ENCODE measurements at places on chromosomes 3 and 15.

GRCh38 chr15:38705436-38706219 lies 141.0 kb upstream of the RASGRP1 start:
- DNase-seq, result no peak

DNA sequence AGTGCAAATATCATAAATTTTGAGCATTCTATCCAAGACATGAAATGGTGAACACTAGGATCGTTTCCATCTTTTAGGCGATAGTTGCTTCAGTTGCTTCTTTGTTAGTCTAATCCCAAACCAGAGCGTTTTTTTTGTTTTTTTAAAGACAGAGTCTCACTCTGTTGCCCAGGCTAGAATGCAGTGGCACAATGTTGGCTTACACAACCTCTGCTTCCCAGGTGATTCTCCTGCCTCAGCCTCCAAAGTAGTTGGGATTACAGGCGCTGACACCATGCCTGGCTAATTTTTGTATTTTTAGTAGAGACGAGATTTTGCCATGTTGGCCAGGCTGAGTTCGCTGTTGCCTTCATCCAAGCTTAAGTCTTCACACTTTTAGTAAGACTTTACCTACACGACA lies 265.3 kb downstream of the SHQ1 start:
- no peak for DNase-seq

DNA sequence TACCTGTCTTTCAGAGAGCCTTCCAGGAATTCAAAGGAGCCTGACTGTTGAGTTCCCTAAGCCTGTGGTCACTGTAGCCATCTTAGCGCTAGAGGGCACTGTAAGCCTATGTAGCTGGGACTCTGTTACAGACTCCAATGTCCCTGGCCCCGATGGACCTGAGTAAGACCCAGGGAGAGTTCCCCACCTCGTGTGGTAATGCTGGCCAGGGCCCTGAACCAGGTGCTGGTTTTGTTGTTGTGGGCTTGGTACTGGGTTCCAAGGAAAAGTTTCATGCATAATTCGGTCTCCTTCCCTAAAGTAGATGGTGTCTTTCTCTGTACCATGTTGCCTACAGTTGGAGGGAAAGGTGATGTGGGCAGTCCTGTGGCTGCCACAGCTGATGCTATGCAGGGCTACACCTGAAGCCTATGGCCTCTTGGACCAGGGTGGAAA lies 32.4 kb downstream of the CDAN1 start:
- DNase-seq, result peak; percentile 31

DNA sequence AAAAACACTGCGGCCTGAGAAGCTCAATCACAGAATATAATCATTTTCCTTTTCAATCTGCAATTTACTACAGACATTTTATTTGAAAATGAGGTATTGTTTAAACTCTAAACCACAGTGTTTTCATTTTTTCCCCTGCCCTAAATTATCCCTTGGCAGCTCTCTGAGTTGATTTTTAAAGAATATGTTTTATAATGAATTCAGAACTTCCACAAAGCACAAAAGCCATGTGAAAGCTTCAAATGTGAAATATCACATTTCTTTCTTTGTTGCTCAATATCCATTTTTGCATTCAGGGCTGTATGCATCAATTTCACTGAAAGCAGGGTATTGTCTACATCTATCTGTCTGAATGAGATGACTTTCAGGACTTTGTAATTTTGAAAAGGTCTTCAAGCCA lies 813.6 kb upstream of the ALCAM start:
- no peak for DNase-seq

GRCh38 chr3:100044369-100044768 lies 69.9 kb downstream of the FILIP1L start:
- DNase-seq, result no peak

GRCh38 chr3:27358372-27358771 lies 10.8 kb downstream of the NEK10 start:
- DNase-seq, result no peak

DNA sequence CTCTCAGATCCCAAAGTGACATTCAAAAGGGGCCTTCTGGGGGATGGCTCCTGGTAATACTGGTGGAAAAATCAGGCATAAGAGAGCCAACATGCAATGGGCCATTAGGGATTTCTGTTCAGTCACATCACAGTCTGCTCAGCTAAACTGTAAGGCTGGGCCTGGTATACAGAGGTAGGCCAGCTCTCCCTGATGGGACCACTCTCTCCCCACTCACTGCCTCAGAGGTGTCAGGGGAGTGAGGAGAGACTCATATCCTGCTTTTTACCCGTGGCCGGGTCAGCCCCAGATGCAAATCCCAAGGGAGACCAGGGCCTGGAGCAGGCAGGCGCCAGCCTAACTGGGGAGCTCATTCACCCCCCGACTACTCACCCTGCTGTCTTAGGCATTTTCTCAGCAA lies 48.1 kb upstream of the TPM1 start:
- DNase-seq, result no peak

GRCh38 chr15:70357453-70357852 lies 259.7 kb upstream of the TLE3 start:
- no peak for DNase-seq

GRCh38 chr15:40854161-40854560 lies 10.3 kb downstream of the SPINT1 start:
- DNase-seq, result no peak

DNA sequence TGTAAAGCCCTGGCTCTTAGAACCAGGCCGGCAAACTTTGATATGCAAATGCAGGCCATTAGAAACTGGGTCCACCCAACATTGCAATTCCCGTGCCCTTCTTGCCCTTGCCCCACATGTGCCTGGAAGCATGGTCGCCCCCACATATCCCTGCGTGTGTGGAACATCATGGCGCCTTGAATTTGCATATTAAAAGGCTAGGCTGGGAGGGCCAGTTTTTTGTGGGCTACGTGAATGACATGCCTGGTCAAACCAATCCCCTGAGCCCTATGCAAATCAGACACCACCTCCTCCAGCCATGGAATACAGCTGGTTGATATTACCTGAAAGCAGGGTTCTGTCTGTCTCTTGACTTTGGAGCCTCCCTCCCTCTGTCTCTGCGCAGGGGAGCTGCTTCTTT lies 58.7 kb upstream of the ARHGEF26 start:
- DNase-seq, result no peak

DNA sequence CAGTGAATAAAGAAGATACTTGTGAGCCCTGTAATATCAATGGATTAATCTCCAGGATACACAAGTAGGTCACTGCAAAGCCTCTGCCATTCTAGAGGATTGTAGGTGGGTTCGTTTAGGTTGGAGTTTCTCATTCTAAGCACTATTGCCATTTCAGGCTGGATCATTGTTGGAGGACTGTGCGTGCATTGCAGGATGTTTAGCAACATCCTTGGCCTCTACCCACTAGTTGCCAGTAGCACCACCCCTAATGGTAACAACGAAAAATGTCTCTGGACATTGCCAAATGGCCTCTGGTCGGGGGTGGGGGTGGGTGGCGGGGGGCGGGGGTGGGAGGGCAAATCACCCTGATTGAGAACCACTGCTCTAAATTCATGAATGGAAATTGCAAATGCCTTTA lies 4.9 kb upstream of the IFT57 start:
- DNase-seq, result no peak

DNA sequence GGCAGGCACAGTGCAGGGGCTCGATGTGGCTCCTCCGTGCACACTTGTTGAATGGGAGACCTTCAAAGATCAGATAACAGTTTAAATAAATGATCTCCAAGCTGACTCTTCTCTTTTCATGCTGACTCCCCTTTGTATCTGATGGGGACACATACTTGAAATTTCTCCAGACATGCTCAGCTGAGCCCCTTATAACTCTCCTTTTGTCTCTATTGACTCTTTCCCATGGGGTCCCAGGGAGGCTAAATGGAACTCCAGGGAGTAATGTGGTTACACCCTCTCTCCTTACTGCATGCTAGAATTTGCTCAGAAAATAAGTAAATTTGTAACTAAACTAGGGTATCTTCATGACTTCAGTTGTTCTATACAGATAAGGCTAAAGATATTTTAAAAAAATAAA lies 48.2 kb upstream of the TM4SF4 start:
- DNase-seq, result no peak

DNA sequence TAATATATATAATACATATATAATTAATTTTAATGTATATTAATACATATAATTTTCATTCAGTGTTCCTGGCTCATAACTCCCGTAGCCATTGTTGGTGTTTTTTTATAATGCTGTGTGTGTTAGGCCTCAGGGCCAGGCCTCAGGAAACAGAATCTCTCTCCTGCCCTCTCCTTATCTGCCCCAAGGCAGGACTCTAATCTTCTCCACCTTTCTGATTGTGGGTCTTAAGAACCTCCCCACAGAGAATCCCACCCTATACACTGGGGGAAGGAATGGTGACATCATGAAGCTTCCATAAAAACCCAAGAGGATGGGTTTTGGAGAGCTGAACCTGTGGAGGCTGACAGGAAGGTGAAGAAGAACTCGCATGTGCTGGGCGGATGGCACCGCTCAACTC lies 4.0 kb upstream of the FMN1 start:
- no peak for DNase-seq

DNA sequence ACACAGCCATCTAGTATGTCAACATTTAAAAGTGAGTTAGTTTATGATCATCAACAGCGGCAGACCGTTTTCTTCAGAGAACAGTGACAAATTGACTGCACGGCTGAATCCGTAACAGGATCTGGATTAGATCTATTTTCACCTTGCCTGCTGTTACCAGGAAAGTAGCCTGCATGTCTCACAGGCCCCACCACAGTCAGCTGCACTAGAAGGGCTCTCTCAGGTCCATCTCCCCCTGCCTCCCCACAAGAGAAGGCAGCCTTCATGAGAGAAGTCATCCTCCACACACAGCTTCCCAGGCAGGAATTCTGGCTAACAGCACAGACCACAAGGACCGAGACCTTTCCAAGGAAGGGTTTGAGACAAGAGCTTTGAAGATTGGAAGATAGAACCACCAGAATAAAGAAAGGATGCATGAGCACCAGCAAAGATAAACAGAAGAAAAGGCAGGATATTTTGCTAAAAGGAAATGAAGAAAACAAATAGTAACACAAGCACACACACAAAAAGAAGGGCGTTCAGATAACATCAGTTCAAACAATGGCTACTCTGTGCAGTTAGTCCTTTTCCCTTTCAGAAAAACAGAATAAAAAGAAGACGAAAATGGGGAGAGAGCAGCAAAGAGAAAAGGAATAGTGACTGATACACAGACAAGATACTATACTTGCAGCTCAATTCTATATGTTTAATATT lies 127.5 kb downstream of the SNRK start:
- DNase-seq, result no peak

DNA sequence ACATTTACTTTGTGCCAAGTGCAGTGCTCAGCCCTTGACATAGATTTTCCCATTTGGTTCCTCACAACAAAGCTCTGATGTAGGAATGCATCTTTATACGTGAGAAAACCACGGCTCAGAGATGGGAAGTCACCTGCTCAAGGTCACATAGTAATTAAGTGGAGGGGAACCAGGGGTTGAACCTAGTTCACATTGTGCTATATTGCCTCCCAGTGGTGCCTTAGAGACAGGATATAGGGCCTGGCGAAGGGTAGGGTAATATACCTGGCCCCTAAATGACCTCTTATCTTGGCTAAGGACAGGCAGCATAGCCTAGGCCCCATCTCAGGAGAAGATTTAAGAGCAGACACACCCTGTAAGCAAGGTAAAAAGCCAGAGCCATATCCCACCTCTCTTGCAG lies 71.5 kb downstream of the FOXP1 start:
- DNase-seq, result no peak

GRCh38 chr15:66756295-66756694 lies 54.3 kb downstream of the SMAD6 start:
- no peak for DNase-seq

All from AG09309 (cell line).